ENCODE measurements at places on chromosomes 7 and 10.

DNA sequence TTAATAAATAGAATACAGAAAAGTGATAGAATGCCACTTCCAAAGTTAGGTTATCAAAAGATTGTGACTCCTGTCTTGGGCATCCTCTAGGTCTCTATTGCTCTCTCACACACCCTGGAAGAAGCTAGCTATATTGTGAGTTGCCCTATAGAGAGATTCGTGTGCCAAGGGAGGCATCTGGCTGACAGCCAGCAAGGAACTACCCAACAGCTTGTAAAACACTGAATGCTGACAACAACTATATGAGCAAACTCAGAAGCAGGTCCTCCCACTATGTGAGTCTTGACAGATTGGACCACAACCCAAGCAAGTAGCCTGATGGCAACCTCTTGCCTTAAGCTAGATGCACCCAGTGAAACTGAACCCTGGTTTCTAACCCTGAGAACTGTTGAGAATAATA is 55.7 kb upstream of the CDK14 start:
- no peak for DNase-seq

- no peak for DNase-seq
These were observed 26.2 kb downstream of the KAZALD1 start for GRCh38 chr10:101087965-101088364.

GRCh38 chr10:126959906-126960685 is 54.9 kb downstream of the DOCK1 start:
- no peak for DNase-seq

GRCh38 chr7:53521638-53522184 is 486.3 kb downstream of the POM121L12 start:
- DNase-seq, result no peak

- DNase-seq, result no peak
These were observed 371.8 kb downstream of the PAXIP1 start for GRCh38 chr7:154631162-154631561.

GRCh38 chr10:88702848-88703597 is 3.0 kb upstream of the LIPK start:
- no peak for DNase-seq

DNA sequence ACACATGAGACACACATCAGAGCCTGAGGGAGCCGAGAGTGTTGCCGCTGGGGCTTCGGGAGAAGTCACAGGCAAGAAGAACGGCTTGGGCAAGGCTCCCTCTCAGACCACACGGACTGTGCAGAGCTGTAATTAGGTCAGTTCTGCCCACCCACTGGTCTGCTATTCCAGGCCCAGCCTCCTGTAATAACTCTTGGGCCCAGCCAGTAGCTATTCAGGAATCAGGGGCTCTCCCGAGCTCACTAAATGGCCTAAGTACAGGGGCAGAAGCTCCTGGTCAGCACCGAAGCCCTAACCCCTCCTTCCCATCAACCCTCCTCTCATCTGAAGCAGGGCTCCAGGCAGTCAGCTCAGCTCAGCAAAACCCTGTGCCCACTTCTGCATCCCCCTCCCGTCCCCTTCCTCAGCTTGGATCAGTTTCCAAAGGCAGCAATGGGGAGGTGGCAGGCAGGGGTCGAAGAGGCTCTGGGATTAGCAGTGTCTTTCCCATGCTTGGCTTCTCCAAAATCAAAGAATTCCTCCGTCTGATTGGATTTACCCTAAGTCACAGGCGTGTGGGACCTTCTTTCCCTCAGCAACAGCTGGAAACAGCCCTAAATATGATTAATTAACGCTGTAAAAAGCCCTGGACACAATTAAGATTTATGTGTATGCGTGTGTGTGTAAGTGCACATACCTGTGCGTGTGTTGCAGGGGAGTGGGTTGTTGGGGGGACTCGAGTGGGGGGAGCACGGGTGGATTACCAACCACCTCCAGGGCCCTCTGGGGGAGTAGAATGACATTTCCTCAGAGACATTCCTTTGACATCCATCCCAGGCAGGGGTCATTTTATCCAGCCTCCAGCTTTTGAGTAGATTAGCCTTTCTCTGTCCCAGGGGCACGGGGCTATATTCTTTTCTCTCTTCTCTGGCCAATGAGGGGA is 48.4 kb upstream of the BTRC start:
- peak; percentile 73 for DNase-seq

DNA sequence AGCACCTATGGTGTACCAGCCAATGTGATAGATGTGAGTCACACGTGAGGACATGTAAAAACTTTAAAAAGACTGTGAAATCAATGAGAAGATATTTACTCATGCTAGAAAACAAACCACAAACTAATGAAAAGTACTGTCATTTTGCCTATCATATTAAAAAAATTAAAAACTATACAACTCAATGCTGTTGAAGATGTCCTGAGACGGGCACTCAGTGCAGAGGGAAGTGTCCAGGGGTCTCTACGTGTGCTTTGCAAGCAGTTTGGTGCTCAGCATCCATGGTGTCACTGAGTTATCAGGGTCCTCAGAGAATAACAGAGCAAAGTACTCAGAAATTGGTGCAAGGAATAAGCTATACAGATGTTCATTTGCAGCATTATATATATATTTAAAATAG is 162.3 kb downstream of the HECW1 start:
- DNase-seq, result no peak

DNA sequence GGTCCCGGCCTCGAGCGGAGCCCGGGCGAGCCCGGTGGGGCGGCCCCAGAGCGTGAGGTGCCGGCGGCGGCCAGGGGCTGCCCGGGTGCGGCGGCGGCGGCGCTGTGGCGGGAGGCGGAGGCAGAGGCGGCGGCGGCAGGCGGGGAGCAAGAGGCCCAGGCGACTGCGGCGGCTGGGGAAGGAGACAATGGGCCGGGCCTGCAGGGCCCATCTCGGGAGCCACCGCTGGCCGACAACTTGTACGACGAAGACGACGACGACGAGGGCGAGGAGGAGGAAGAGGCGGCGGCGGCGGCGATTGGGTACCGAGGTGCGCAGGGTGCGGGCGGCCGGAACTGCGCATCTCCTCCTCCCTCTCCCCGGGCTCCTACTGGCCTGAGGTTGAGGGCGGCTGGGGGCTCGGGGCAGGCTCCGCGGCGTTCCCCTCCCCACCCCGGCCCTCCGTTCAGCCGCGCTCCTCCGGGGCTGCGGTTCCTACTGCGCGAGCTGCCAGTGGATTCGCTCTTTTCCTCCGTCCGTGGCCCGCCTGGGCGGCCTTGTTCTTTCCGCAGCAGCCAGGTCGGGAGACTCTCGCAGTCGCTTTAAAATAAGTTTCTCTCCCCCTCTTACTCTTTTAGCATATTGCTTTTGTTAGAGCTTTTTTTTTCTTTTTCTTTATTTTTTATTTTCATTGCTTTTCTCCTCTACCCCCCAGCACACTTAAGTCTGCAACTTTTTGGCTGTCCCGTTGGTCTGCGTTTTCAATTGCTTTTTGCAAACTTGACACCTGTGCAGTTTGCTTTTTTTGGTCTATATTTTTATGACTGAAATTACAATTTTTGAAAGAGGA is 600 bp downstream of the SIRT1 start:
- DNase-seq, result peak; percentile 90

GRCh38 chr10:75982611-75983369 is 551.4 kb downstream of the LRMDA start:
- peak; percentile 29 for DNase-seq
